ENCODE measurements at places on chromosomes 1 and 21.

DNA sequence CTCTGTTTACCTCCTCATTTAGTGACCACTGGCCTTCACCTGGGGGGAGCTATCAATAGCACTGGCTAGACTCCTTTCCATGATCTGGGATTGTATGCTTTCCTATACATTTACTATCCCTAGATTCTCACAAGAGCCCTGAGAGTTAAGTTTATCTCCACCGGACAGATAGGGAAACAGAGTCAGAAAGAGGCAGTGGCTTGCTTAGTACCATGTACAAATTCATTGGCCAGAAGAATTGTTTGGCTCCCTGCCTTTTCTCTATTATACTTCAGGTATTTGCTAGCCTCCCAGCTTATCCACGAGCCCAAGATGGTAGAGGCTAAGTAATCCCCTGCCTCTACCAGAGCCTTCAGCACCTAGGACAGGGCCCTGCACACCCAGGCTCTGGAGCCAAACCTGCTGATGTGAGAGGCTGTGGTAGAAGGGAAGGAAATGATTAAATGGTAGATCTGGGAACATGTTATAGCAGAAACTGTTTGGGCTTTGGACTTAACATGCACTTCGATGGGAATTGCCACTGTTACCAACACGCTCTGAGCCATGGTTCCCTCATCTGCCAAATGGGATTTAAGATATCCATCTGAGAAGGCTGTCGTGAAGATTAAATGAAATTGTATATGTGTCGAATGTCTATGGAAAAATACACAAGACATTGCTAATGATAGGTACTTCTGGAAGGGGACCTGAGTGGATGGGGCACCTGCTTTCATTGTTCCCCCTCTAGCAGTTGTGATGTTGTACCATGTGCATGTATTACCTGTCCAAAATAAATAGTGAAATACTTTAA, 3.1 kb upstream of the BLACAT1 start:
- peaks cover 55% of the 10 kb centered on the region for H3K27me3 ChIP-seq
- H3K4me1 ChIP-seq, result no peaks in the 10 kb centered on the region
- no peak overlapping the region for H3K4me3 ChIP-seq
- H3K27ac ChIP-seq, result no peak overlapping the region

DNA sequence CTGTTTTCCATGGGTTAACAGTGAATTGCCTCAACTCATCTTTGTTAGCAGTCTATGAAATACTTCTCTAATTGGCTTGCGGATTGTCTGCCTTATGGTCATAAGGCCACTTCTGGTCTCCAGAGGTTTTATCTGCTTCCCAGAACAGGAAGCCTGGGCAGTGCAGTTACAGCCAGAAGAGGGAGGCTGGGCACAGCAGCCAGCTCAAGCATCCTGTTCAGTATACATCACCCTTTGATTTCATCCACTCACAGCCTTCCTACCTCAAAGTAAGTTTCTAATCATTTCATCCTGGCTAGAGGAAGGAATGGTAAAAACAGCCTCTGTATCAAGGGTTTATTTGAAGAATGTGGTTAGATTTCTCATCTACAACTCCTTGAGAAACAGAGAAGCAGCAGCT, 311.5 kb upstream of the DEPDC1 start:
- no peak overlapping the region for H3K4me3 ChIP-seq
- no peaks in the 10 kb centered on the region for H3K27me3 ChIP-seq
- no peaks in the 10 kb centered on the region for H3K36me3 ChIP-seq
- H3K27ac ChIP-seq, result no peak overlapping the region
- DNase-seq, result peak; percentile 28
- no peaks in the 10 kb centered on the region for H3K4me1 ChIP-seq

GRCh38 chr1:156268336-156268735, 14.3 kb downstream of the SMG5 start:
- H3K27ac ChIP-seq, result no peak overlapping the region
- no peak overlapping the region for H3K4me3 ChIP-seq
- H3K36me3 ChIP-seq, result peaks cover 54% of the 10 kb centered on the region
- H3K4me1 ChIP-seq, result no peaks in the 10 kb centered on the region
- no peak for DNase-seq
- H3K27me3 ChIP-seq, result no peaks in the 10 kb centered on the region

- no peaks in the 10 kb centered on the region for H3K27me3 ChIP-seq
- peak; percentile 72 for DNase-seq
- H3K4me3 ChIP-seq, result peak overlapping the region; percentile 87
- no peaks in the 10 kb centered on the region for H3K36me3 ChIP-seq
- H3K4me1 ChIP-seq, result peaks cover 4% of the 10 kb centered on the region
- H3K27ac ChIP-seq, result peak overlapping the region; percentile 97
Observed at GRCh38 chr21:32726839-32727686, 750 bp downstream of the SYNJ1 start.

GRCh38 chr1:205794011-205794730, 18.8 kb downstream of the SLC41A1 start:
- no peak overlapping the region for H3K27ac ChIP-seq
- H3K27me3 ChIP-seq, result no peaks in the 10 kb centered on the region
- no peak overlapping the region for H3K4me3 ChIP-seq
- H3K36me3 ChIP-seq, result peaks cover 44% of the 10 kb centered on the region
- H3K4me1 ChIP-seq, result no peaks in the 10 kb centered on the region

DNA sequence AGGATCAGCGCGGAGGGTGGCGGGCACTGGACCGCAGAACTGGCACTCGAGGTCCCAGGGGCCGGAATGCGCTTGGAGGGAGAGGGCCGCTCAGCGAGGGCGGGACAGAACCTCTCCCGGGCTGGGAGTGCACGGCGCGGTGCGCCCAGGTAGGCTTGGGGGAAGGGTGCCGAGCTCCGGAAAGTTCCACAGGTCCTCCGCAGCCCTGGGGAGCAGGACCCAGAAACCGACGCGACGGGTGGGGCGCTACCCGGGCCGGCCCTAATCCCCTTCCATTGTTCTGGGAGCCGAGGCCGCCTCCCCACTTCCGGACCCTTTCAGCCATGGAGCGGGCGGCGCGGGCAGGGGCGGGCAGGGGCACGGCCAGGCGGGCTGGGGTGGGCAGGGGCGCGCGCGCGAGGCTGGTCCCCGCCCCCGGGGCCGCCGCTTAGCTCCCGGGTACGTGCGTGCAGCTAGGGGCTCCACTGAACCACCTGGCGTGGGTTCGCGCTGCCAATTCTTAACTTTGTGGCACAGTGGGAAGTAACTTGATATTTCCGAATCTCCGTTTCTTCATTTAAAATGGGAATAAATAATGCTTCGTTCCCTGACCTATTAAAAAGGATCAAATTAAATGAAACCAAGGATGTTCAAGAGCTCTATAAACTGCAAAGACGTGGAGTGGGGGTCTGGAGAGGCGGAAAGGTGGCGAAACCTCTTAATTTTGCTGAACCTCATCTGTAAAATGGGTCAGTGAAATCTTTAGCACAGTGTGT, 20.7 kb downstream of the LGR6 start:
- peaks cover 19% of the 10 kb centered on the region for H3K27me3 ChIP-seq
- H3K4me3 ChIP-seq, result no peak overlapping the region
- H3K36me3 ChIP-seq, result no peaks in the 10 kb centered on the region
- DNase-seq, result peak; percentile 44
- peaks cover 5% of the 10 kb centered on the region for H3K4me1 ChIP-seq

GRCh38 chr1:5754817-5755551, 237.2 kb downstream of the NPHP4 start:
- no peak overlapping the region for H3K27ac ChIP-seq
- no peaks in the 10 kb centered on the region for H3K36me3 ChIP-seq
- H3K27me3 ChIP-seq, result no peaks in the 10 kb centered on the region
- H3K4me1 ChIP-seq, result peaks cover 32% of the 10 kb centered on the region

DNA sequence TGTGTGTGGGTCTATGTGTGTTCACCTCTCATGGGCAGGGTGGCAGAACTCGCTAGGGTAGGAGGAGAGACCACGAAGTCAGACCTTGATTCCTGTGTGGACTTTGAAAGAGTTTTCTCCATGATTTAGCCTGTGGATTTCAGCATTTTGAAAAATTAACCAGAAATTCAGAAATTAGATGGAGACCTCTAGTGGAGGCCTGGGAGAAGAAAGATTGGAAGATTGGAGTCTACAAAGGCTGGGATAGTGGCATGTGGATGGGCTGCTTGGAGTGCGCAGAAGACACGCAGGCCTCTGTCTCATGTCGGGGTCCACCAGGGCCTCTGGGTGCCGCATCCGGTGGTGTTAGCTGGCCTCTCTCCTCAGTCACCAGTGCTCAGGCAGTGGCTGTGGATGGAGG, 18.9 kb upstream of the IGSF5 start:
- no peak for DNase-seq
- H3K4me1 ChIP-seq, result no peaks in the 10 kb centered on the region
- H3K27ac ChIP-seq, result no peak overlapping the region
- no peaks in the 10 kb centered on the region for H3K27me3 ChIP-seq

- H3K27ac ChIP-seq, result peak overlapping the region; percentile 79
- H3K36me3 ChIP-seq, result no peaks in the 10 kb centered on the region
- H3K4me1 ChIP-seq, result peaks cover 12% of the 10 kb centered on the region
- H3K27me3 ChIP-seq, result peaks cover 8% of the 10 kb centered on the region
Observed at GRCh38 chr1:41662061-41662764, 177.7 kb upstream of the EDN2 start.

- H3K36me3 ChIP-seq, result no peaks in the 10 kb centered on the region
- H3K27ac ChIP-seq, result no peak overlapping the region
- H3K27me3 ChIP-seq, result no peaks in the 10 kb centered on the region
- DNase-seq, result no peak
Observed at GRCh38 chr1:87284456-87285240, 44.0 kb upstream of the LMO4 start.

GRCh38 chr1:166170075-166170474, 3.3 kb upstream of the FAM78B start:
- DNase-seq, result no peak
- H3K4me1 ChIP-seq, result peaks cover 11% of the 10 kb centered on the region
- H3K4me3 ChIP-seq, result no peak overlapping the region

- DNase-seq, result no peak
- H3K4me1 ChIP-seq, result no peaks in the 10 kb centered on the region
- no peak overlapping the region for H3K27ac ChIP-seq
- H3K36me3 ChIP-seq, result no peaks in the 10 kb centered on the region
- H3K4me3 ChIP-seq, result no peak overlapping the region
Observed at GRCh38 chr1:81452693-81453366, 347.9 kb upstream of the ADGRL2 start.

DNA sequence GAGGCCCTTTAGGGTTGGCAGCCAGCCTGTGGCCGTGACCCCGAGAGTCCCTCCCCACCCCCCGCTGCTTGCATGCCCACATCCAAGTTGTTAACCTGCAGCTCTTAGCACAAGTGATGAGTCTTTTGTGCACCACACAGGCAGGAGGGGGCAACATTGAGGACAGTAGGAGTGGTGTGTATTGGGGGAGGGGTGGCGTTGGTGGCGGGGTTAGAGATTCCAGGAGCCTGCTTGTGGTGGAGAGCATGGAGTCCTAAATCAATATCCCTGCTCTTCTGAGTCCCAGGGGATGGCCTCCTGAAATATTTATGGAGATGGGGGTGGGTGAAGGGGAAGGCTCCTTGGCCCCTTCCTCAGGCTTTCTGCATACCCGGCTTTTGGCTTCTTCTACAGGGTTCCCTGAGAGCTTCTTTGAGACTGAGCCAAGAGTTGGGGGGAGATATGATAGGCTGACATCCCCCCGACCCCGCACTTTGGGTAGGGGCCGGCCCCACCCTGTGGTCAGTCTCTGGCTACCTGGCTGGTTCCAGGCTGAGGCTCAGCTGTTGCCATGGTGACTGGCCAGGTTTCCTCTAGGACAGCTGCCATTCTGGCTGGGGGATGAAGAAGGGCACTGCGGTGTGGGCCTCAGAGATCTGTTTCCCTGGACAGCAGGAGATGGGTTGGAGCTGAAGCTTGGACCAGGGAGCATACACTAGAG, 5.0 kb downstream of the CHRNB2 start:
- H3K4me3 ChIP-seq, result no peak overlapping the region
- DNase-seq, result no peak
- no peaks in the 10 kb centered on the region for H3K36me3 ChIP-seq
- no peaks in the 10 kb centered on the region for H3K27me3 ChIP-seq
- peaks cover 7% of the 10 kb centered on the region for H3K4me1 ChIP-seq
- no peak overlapping the region for H3K27ac ChIP-seq

DNA sequence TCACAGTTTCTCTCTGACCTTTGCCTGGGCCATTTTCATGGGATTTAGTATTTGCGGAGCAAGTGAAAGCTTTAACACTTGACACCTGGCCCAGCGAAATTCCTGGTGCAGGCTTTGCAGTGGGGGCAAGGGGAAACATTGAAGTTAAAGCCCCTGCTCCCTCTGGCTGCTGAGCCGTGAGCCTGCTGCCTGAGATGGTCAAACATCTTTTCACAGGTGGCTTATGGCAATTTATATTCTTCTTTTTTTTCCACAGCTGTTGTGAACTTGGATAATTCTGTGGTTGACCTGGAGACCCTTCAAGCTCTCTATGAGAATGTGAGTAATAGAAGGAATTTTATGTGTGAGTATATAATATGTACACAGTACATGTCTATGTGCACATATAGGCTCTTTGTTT, 202.9 kb downstream of the FMN2 start:
- no peaks in the 10 kb centered on the region for H3K36me3 ChIP-seq
- no peaks in the 10 kb centered on the region for H3K27me3 ChIP-seq
- DNase-seq, result no peak
- H3K27ac ChIP-seq, result no peak overlapping the region
- H3K4me1 ChIP-seq, result peaks cover 5% of the 10 kb centered on the region
- H3K4me3 ChIP-seq, result no peak overlapping the region

DNA sequence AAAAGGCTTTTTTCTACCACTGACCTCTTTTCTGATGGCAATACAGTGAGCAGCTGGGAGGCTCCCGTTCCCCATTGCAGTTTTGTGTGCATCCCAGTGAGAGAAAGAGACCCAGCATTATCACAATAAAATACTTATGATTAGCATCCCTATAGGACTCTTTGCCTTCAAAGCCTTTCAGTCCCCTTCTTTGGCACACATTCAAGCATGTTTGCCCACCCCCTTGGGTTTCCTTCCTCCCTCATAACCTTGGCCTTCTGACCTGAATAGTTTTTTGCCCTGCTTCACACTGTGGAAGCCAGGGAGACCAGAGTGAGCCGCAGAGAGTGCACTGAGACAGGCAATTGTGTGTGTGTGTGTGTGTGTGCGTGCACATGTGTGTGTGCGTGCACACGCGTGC, 13.2 kb upstream of the PLXNA2 start:
- H3K36me3 ChIP-seq, result no peaks in the 10 kb centered on the region
- H3K4me3 ChIP-seq, result no peak overlapping the region
- H3K27ac ChIP-seq, result no peak overlapping the region
- DNase-seq, result no peak
- no peaks in the 10 kb centered on the region for H3K27me3 ChIP-seq
- peaks cover 12% of the 10 kb centered on the region for H3K4me1 ChIP-seq

GRCh38 chr1:29487291-29487690, 251.0 kb downstream of the PTPRU start:
- H3K36me3 ChIP-seq, result no peaks in the 10 kb centered on the region
- DNase-seq, result no peak
- H3K27ac ChIP-seq, result no peak overlapping the region
- H3K4me1 ChIP-seq, result no peaks in the 10 kb centered on the region
- H3K4me3 ChIP-seq, result no peak overlapping the region

DNA sequence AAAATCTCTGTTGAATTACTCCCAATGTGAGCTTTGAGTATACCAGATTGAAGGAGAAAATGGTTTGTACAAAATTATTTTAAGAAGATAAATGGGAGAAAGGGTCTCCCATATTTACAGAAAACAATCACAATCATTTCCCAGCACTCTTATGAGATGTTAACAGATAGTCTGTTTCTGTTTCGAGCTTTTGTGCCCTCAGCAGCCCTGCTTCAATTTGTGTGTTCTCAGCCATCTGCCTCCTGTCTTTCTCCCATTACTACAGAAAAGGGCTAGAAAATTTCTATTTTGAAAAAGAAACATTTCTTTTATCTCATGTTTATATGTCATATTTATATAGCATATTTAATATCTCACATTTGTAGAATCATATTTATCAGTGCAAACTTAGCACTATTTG, 498.4 kb downstream of the TTLL7 start:
- no peak overlapping the region for H3K4me3 ChIP-seq
- no peaks in the 10 kb centered on the region for H3K36me3 ChIP-seq
- H3K27me3 ChIP-seq, result no peaks in the 10 kb centered on the region
